ENCODE measurements at places on chromosomes 7 and 10.

DNA sequence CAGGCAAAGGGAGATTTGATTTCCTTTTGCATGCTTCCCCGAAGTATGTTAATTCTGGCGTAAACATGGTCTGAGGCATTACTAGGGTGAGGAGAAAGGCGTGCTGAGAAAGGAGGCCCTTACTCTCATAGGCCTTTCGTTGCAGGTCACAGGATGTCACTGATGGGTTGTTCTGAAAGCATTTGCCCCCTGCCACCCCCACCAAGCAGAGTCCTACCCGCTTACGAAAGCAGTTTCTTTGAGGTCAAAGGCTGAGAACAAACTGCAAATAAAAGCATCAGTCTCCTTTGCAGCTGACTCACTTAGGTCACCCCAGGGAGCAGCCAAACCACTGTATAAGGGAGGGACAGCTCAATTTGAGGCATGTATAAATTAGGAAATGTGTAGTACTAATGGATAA lies 57.1 kb downstream of the BPGM start:
- DNase-seq, result peak; percentile 88

- DNase-seq, result no peak
Observed at GRCh38 chr7:2775785-2776184, 68.3 kb downstream of the GNA12 start.

DNA sequence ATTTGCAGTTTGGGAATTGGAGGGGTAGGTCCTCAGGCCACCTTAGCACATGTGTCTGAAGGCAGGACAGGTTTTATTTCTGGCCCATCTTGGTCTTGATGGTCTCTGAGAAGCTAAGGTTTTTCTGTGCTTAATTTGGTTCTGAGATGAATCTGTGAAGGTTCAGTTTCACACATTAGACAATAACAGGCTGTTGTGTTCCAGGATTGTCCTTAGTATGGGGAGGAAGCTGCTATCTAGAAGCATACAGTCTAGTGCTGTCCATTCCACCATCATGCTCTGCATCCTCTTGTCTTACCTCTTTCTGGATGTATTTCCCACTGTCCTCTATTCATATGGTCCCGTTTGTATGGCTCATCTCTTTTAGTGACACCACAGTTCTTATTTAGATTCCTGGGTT lies 7.1 kb downstream of the UBE2D1 start:
- no peak for DNase-seq

DNA sequence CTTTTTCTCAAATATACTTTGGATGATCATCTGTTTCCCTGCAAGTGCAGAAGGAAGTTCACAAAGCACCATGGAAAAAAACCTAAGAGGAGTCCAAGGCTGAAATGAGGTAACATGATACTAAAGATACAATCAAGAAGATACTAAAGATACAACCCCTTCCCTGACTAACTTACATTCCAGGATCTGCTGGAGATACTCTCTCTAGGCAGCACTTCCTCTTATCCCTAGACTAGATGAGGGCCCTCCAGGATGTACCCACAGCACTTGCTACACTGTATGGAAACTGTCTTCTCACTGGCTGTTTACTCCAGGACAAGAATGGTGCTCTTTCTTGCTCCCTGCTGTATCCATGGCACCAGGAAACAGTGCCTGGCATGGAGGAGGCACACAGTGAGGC lies 116.4 kb upstream of the NFE2L3 start:
- no peak for DNase-seq

- no peak for DNase-seq
Observed at GRCh38 chr7:100793806-100794660, 33.3 kb downstream of the EPHB4 start.

GRCh38 chr7:33601884-33602283 lies 303.5 kb upstream of the BMPER start:
- no peak for DNase-seq

GRCh38 chr10:78588194-78588811 lies 480.5 kb upstream of the ZMIZ1 start:
- peak; percentile 79 for DNase-seq

GRCh38 chr7:88269586-88269985 lies 37.1 kb downstream of the STEAP4 start:
- no peak for DNase-seq

GRCh38 chr7:50412973-50413372 lies 37.2 kb downstream of the FIGNL1 start:
- DNase-seq, result no peak

DNA sequence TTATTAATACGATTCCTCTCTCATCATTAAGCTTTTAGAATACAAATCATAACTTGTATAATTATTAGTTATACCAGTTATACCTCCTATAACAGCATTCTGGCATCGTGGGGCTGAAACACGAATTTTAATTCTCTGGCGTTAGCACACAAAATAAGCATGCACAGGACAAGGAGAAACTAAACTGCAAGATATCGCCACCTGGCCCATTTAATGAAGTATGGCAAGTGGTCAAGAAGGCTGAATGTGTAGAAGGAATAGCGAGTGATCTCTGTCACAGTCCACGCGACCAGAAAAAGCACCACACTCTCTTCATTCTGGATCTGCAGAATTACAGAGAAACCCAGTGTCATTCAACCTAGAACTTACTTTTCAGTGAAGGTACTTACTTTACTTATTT lies 18.1 kb downstream of the HACD1 start:
- no peak for DNase-seq

- no peak for DNase-seq
Observed at GRCh38 chr10:22016046-22016705, 12.6 kb upstream of the DNAJC1 start.

DNA sequence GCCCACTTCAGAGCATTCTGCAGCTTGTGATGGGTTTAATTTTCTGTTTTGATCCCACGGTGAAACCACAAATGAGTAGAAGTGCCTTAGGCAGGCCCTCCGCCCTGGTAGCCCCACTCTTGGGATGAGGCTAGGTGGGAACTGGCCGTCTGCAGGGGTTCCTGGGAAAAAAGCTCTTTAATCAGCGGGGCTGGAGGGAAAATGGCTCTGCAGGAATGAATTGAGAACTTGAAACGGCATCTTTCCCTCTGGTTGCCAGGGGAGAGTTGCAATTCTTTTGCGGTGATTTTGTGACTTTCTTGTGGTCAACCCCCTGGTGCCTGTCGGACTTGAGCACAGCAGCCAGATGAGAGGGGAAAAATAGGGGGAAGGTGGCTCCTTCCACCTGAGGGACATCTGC lies 32.7 kb downstream of the COL26A1 start:
- DNase-seq, result no peak

DNA sequence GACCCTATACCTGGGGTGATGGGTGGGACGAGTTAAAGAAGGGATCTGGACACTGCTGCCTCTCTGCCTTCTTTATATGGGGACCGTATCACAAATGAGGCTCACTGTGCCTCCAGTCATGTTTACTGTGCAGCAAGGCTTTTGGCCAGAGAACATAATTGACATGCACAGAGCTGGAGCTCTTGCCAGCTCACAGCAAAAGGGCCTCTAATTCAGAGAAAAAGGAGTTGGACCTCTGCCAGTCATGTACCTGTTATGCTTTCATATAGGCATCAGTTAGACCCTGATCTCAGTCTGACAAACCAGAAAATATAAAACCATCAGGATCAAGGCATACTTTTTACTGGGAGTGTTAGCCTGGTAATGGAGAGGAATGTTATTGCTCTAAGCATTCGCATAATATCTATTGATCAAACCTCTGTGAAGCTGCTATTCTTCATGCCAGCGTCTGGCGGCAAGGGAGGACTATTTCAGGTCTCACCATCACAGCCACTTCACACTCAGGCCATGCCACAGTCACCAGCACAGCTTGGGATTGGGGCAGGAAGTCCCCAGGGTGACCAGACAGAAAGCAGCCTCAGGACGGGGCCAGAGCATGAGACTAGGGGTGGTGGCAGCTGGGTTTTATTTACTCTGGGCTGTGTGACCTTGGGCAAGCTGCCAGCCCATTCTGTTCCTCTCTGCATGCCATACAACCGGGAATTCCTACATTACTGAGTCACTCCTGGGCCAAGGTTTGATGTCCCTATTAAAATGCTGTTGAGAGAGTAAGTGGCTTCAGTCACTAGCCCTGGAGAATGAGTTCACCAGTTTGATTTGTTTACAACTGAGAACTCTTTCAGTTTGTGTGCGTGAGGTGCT lies 90.1 kb downstream of the NPSR1 start:
- DNase-seq, result peak; percentile 23

DNA sequence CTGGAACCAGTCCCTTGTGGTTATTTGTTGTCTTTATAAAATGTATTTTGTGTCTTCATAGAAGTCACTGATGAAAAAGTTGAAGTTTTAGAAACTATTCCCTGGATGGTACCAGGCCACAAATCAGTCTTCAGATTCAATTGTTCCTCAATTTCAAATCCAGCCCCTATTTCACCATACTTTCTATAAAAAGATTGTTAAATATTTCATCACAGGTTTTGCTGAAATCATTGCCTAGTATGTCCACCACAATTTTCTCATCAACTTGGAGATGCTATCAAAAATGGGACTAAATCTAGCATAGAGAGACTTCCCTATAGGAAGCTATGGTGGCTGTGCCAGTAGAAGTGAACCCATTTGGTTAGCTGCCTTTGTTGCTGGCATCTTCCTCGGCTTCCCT lies 118.5 kb downstream of the RAB18 start:
- no peak for DNase-seq

DNA sequence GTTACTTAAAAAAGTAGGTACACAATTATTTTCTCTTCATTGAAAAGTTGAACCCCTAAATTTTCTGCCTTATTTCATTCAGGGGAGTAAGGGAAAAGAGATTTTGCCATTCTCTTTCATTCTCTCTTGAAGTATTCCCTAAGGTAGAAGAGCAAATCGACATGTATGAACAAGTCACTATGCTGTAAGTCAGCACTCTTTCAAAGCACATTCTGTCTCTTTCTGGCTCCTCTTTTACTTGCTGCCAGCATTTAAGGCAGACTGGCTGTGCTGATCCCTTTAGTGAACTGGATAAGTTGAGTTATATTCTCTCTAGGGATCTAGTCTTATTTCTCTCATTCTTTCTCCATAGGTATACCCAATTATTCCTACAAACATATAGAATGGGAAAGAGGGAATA lies 222.3 kb upstream of the ZWINT start:
- DNase-seq, result no peak

DNA sequence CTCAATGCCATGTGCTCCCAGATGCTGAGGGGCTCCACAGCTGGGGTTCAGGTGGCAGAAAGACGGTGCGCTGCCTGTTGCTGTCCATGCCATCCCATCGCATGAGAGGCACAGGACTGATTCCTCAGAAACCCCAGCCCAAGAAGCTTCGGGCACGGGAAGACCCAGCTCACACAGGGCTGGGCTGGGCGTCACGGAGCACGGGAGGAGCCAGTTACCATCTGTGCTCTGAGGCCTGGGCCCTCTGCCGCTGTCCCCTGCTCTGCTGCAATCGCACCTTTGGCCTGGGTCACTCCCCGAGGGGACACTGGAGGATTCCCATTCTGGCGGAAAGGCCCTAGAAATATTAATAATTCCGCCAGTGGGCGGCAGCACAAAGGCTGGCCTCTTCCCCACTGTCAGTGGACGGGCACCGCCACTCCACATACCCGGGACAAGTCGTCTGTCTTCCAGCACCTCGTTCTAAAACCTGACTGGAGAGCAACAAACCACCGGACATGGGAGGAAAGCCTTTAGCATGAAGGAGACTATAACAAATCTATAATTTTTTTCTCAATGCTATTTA lies 92.1 kb downstream of the PIP4K2A start:
- no peak for DNase-seq

DNA sequence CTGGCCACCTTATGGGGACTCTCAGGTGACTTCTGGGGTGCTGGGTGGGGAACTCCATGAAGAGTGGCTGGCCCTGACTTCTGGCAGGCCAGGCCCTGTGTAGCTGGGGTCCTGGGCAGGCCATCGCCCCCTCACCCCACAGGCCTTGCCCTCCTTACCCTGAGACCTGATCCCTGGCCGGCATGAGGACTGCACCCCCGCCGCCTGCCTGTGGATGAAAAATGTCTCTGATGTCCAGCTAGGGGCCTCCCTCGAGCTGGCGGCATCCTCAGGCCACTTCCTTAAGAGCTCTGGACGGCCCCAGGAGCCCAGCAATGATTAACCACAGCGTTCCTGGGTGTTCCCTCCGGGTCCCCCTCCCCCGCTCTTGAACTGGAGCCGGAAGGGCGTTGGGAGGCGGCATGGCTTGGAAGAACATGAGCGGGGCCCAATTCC lies 31.8 kb upstream of the SHH start:
- no peak for DNase-seq

DNA sequence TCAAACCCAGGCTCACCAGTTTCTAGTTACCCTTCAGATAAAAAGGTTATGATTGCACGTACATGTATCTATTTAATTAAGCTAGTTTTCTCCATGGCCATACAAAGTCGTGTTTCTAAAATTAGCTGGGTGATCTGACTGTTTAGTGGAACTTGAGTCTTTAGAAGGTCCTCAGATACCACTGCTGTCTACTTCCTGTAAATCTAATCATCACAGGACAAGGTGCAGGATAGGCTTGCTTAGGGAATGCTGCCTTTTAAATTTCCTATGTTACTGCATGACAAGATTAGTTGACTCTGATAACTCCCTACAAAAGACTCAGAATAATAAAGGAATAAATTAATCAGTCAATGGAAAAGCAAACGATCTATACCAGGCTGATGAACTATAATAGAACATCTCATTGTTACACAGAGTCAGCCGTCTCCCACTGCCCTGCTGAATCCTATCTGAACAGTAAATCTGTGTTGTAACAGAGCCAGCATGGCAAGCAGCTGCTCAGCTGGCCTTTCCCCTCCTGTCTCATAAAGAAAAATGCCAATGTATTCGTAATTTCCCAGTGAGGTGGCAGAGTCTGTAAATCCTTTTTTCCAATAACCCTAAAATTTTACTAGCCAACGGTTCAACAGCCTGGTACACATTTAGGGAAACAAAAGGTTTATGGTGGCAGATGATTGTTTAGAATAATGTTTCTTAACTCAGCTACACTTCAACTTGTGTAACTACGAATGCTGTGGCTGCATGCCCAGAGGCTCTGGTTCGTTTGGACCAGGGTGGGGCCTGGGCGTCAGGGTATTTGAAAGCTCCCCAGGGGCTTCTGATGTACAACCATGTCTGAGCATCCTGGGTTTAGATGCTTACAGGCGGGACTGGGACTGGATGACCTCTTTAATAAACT lies 318.0 kb downstream of the PAXIP1 start:
- no peak for DNase-seq

GRCh38 chr10:4475827-4476490 lies 350.0 kb upstream of the AKR1E2 start:
- no peak for DNase-seq
